NCI-H2081 treated with DMSO at 0.1 percent for 48 hours (cell line): ENCODE measurements at places on chromosomes 16 and 17.

DNA sequence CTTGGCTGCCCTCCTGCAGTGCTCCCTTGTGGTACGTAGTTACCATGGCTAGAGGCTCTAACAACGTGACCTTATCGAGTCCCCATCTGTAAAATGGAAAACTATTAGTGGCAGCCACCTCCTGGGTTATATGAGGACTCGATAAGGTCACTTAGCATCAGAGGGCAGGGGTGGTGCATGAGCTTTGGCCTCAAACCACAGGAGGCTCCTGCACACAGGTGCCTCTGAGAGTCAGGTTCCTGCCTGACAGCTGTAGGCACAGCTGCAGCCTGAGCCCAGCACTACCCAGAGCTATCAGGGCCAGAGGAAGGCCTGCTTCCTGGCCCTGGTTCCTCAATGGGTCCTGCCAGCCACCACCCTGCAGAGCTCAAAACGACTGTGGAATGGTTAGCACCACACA lies 57.2 kb upstream of the SEC14L1 start:
- DNase-seq: peak; percentile 69

DNA sequence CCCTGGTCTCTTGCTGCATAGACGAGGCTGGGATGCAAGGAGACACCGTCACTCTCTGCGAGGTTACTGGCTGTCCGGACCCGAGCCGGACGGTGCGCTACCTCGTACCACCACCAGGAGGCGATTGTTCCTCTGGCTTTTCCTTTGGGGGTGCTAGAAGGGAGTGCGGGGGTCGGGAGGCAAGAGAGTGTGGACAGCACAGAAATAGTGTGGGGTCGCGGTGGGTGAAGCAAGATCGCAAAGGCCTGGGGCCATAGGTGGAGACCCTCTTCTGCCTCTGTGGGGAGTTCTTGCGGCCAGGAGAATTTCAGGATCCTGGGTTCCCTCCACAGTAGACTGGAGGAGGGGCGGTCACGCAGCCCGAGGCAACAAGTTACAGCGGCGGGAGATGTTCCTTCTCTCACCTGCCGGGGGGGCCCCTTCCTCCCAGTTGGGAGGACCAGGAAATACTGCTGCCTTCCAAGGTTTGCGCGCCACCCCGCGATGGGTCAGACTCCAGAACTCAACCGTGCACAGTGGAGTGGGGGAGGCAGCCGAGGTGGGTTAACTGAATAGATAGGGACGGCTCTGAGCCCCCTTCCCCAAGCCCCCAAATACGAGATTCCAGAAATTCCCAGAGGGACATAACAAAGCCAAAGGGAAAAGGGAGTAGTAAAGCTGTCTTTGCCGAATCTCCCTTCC lies 6.9 kb downstream of the PHOSPHO1 start:
- no peak for DNase-seq

DNA sequence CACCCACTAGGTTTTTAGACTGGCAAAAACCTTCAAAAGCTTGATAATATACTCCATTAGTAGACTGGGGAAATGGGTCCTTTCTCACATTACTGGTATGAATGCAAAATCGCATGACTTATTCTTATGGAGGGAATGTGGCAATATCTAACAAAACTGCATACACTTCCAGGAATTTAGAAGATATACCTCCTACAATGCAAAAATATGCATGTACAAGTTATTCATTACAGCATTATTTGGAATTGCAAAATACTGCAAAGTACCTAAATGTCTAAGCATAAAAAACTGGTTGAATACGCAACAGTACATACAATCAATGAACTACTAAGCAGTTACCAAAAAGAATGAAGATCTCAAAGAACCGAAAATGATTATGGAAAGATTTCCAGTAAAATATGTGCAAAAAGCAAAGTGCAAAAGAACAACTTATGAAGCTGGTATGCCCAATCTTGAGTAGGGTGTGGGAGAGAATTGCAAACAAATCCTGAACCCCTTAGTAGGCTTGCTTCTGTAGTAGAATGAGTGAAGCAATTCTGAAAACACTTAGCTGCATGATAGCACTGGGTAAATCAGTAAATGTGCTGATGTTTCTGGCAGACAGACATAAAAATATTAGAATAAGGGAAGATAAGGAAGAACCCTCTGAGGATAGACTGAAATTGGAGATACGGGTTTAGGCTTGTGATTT lies 180.1 kb downstream of the PARN start:
- DNase-seq: no peak

- no peak for DNase-seq
These were observed 317.1 kb upstream of the SOX9 start for GRCh38 chr17:71803656-71804284.

- DNase-seq: no peak
These were observed 901 bp downstream of the CDYL2 start for GRCh38 chr16:80803339-80804055.
